Cerebellar nuclear complex (tissue), 1 donor: ENCODE measurements at places on chromosomes 7 and 10.
A peak's percentile ranks its signal among the peaks of the same experiment; 100 is the strongest.

DNA sequence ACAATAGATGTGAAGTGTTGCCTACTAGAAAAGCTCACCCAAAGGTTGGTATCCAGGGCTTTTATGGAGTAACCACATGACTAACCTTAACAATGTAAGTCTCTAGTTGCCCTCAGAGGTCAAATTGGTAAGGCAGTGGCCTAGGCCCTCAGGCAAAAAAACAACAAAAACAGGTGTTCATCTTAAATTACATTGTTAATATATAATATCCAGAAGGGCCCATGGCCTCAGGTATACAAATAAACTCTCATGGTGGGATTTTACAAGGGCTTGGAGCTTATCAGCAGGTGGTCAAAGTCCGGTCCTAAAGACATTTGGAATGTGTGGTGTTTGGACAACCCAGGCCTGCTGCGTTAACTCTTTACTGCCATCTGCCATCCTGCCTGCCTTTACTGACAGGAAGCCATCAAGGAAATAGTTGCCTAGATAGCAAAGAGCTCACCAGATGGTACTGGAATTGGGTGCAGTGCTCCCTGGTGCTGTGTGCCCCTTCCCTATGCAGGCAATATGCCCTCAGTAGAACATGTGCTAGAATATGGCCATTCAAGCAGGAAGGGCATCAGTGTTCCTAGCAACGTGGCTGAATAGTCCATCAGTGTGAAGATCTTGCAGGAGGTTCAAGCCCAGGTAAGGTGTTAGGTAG, 36.2 kb downstream of the TOMM7 start:
- no peak for DNase-seq

DNA sequence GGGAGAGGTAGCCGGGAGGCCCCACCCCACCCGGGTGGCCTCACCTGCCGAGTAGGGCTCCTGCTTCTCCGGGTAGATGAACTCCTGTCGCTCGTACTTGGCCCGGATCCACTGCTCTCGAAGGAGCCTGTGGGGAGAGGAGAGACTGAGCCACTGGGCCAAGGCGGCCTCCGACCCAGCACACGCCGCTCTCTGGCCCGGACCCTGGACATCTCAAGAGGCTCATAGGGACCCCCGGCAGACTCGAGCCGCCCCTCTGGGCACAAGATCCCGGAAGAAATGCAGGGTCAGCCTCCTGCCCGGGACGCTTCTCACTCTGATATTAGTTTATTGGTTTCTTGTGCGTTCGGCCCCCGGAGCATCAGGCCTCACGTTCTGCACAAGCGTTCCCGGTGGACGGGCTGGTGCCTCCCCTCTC, 34.5 kb downstream of the ADAP1 start:
- DNase-seq: no peak

DNA sequence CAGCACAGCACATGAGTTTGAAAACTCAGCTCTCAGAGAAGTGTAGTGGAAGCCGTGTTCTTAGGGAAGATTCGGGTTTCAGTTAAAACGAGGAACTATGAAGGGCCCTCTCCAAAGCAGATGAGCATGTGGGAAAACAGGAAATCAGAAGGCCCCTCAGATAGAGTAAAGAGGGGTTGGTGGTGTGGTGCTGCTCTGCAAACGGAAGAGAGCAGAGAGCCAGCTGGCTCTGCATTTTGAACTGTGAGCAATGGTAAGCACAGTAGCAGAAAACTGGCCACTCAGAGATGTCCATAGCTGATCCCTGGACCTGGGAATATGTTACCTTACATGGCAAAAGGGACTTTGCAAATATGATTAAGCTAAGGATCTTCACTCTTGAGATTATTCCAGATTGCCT, 27.9 kb upstream of the CUL1 start:
- DNase-seq: no peak

DNA sequence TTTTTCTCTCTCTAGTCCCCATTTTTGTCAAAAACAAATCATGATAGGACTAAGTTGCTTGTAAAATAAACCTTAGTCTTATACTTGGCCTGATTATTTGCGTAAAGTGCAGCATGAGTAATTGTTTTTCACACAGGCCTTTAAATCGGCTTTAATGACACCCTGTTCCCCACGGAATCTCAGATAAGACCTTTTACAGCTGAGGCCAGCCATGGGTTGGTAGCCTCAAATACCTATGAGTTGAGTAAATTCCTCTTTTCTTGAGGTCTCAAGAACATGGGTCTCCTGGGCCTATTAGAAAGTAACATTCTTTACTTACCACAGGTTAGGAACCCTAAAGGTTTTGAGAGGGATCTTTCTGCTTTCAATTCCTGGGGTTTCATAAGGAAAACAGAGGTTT, 761.0 kb upstream of the PHF14 start:
- no peak for DNase-seq

DNA sequence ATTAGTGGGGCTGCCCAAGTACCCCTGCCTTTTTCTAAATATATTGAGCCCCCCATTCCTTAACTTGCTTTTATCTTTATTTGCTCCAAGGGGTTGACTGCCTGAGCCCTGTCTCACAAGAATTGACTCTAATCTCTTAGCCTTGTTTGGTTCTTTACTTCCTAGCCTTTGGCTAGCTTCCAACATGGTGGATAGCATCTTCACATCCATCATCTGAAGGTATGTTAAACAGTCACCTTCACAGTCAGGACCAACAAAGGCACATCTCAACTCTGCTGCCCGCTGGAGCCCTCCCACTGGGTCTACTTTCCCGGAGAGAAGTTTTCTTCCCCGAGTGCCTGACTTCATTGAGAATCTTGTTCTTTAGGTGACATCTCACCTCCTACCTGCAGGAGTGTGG, 329.5 kb downstream of the GPR158 start:
- DNase-seq: no peak

GRCh38 chr10:121772884-121773283, 154.9 kb downstream of the ATE1 start:
- no peak for DNase-seq

DNA sequence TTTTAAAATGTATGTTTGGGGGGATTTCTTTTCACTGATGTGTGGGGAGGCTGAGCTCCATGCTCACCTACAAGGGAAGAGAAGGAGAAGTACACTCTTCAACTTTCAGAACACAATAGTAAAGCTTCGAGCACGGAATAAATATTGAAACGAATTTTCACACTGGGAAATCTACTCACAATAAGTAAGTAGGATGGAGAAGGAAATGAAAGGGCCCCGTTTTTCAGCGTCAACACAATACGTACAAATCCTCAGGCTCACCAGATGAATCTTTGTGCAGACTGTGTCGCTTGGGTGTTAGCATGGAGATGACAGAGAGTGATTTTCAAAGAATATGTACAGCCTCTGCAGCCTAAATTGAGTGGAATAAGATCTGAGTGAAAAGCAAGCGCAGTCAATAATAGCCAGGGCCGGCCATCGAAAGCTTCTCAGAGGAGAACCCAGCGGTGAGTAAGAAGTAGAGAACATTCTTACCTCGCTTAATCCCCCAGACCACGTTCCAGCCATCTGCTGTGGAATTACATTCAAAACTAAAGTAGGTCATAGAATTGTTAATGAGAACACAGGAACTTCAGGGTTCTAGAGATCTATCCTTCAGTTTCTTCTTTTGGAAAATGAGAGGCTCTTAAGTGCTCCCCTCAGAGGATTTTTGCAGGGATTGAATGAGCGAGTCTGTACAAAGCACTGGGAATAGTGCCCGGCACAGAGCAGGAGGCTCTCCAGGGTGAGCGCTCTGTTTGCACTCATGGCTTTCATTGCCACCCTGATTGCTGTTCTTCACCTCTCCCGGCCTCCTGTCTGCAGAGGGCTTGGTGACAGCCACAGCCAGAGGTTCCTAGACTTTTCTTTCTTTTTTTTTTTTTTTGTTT, 292.8 kb downstream of the SFMBT2 start:
- no peak for DNase-seq

GRCh38 chr7:47937711-47938573, 10.3 kb downstream of the PKD1L1 start:
- DNase-seq: no peak

- DNase-seq: peak; percentile 17
These were observed 52.5 kb downstream of the CDHR3 start for GRCh38 chr7:106015381-106016218.

DNA sequence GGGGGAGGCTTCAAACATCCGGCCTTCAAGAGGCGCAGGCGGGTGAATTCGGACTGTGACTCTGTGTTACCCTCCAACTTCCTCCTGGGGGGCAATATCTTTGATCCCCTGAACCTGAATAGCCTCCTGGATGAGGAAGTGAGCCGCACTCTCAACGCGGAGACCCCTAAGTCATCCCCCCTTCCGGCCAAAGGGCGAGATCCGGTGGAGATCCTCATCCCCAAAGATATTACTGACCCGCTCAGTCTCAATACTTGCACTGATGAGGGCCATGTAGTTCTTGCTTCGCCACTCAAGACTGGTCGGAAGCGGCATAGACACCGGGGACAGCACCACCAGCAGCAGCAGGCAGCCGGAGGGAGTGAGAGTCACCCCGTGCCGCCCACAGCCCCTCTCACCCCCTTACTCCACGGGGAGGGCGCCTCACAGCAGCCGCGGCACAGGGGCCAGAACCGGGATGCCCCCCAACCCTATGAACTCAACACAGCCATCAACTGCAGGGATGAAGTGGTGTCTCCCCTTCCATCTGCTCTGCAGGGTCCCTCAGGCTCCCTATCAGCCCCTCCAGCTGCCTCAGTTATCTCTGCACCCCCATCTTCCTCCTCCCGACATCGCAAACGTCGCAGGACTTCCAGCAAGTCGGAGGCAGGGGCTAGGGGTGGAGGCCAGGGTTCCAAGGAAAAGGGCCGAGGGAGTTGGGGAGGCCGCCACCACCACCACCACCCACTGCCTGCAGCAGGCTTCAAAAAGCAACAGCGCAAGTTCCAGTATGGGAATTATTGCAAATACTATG, 1.1 kb downstream of the MEPCE start:
- no peak for DNase-seq

- DNase-seq: no peak
These were observed 10.3 kb downstream of the AKR1B1 start for GRCh38 chr7:134448356-134449229.

GRCh38 chr7:98368716-98369115, 32.2 kb downstream of the BAIAP2L1 start:
- DNase-seq: no peak

- no peak for DNase-seq
These were observed 98.2 kb downstream of the GLRX3 start for GRCh38 chr10:130234171-130234965.

DNA sequence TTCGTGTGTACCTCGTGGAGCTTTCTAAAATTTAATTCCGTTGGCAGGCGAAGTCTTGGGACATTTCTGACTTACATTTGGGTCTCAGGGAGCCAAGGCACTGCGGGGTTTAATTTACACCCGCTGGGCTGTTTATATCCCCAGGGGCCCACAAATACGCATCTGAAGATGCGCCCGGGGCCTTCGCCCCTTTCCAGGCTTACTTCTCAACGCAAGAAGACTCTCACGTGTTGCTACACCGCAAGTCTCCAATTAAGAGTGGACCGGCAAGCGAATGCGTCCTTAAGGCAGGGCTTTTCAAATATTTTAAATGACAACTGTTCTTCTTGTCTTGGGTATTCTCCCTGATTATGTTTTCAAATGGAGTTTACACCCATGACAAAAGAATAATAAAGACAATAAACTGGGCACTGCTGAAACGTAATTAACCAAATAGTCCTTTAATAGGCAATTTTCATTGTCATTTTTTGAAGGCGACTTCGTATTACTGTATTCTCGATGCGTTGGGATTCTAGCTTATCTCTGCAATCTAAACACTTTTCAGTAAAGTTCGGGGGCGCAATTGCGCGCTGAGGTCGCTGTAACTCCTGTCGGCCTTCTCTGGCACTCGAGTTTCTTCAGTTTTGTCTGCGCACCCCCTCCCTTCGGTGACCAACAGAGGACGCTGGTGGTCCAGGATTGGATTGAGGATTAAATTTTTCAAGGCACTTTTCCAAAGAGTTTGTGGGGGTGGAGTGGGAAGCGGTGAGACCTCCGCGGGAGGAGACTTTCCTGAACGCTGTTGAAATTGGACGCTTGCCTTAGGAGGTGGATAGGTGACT, 837 bp upstream of the IGFBP3 start:
- DNase-seq: no peak

DNA sequence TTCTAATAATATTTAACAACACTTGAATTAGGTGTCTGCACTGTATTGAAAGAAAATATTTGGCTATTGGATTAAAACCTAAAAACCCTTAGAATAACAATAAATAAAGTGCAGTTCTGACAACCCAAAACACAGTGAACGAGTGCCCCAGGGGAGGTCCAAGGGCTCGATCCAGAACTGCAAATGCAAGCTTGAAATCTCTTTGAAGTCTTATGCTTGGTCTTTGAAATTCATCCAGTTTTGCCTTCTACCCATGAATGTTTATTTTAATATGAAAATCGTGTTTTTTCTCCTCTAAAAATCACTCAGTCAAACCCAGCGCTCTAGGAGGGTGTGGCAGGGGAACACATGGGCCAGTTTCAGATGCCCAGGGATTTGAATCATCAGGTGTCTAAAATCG, 119.5 kb downstream of the MTPAP start:
- DNase-seq: no peak

- DNase-seq: no peak
These were observed 33.7 kb upstream of the CXCL12 start for GRCh38 chr10:44418637-44419036.

GRCh38 chr7:77684030-77684429, 12.2 kb upstream of the RSBN1L start:
- no peak for DNase-seq

GRCh38 chr7:90677486-90678404, 81.6 kb downstream of the CDK14 start:
- no peak for DNase-seq

DNA sequence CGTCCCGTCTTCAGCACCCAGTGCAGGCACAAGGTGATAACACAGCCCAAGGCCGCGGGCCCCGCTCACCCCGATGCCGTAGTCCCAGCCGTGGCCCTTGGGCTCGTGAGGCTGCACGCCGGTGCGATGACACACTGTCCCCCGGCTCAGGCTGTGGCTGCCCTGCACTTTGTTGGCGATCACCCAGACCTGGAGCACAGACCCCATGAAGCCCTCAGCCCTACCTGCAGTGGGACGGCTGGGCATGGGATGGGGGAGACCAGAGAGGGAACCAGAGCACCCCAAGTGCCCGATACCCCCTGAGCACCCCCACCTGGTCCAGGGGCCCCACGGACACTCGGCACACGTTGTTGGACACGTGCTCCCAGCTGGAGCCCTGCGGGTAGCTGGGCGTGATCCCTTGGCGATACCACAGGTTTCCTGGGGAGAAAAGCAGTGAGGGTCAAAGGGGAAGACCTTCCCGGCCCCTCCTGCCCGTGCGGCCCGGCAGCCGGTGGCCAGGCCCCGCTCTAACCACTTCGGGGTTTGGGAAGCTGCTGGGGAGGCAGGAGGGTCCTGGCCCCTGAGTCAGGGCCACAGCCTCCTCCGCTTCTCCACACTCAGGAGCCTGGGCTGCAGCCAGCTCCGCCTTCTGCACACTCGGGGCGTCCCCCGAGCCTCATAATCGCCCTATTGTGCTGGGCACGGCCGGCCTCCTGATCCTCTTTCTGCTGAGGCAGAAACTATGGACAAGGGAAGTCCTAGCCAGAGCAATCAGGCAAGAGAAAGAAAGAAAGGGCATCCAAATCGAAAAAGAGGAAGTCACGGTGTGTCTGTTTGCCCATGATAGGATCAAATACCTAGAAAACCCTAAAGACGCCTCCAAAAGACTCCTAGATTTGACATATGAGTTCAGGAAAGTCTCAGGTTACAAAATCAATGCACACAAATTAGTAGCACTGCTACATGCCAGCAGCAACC, 6.7 kb downstream of the BHLHA15 start:
- no peak for DNase-seq
